ENCODE measurements at places on chromosomes 7 and 10. TPM values are rescaled to one million over a fixed set of nuclear protein-coding genes. Genes with fewer than 3 reads are reported as not detected.

The FOXI2 gene
- total RNA-seq, result 0.08 TPM

The CNOT4 gene
- 26.1 TPM for total RNA-seq

The UCN3 gene
- total RNA-seq, result not detected

The TMEM270 gene
- total RNA-seq, result not detected

The TMEM139 gene
- total RNA-seq, result 8.8 TPM

The TAS2R60 gene
- total RNA-seq, result not detected

The NUTM2E gene
- total RNA-seq, result not detected

The RBP3 gene
- total RNA-seq, result not detected

The GTF2IRD1 gene
- total RNA-seq, result 15.8 TPM

The GDF10 gene
- total RNA-seq, result 0.22 TPM

The PITX3 gene
- 0.85 TPM for total RNA-seq

DNA sequence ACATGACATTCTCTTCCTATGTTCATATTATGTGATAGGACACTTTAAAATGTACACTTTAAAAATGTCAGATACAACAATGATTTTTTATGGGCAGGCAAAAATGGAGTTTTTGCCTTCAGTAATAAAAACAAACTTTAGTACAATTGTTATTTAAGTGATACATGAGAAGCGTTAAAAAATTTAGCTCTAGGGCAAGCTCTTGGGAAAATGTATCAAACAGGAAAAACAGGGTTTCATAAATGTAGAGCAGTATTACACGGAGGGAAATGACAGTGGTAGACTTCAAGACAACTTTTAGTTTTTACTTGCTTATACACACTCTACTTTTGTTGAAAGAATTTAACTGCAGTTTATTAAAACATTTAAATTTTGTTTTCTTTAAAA is 1.5 kb downstream of the FHIP2A start:
- no peaks in the 10 kb centered on the region for H3K36me3 ChIP-seq
- H3K27me3 ChIP-seq, result no peaks in the 10 kb centered on the region
- peak overlapping the region; percentile 85 for H3K4me3 ChIP-seq
- no peak for DNase-seq
- peaks cover 51% of the 10 kb centered on the region for H3K4me1 ChIP-seq
- peak overlapping the region; percentile 97 for H3K27ac ChIP-seq

GRCh38 chr10:30813872-30814481 is 184.4 kb upstream of the LYZL2 start:
- no peak overlapping the region for H3K4me3 ChIP-seq
- H3K36me3 ChIP-seq, result no peaks in the 10 kb centered on the region
- DNase-seq, result no peak
- peak overlapping the region; percentile 77 for H3K27ac ChIP-seq

DNA sequence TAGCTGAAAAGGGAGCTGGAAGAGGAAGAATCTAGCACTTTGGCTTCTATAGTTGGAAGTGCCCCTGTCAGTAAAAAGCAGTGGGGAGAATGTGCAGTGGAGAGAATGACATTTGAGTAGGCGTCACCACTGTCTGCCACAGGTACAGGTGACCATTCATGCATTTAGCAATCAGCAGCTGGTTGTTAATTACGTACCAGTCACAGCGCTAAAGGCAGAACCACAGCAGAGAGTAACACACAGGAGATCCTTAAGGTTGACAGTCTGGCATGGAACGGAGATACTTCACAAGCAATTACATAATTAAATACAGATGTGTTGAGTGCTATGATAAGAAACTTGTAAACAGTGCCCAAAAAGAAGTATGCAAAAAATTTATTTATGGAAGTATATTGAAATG is 24.8 kb downstream of the C10orf67 start:
- H3K27ac ChIP-seq, result no peak overlapping the region
- no peaks in the 10 kb centered on the region for H3K36me3 ChIP-seq
- no peaks in the 10 kb centered on the region for H3K27me3 ChIP-seq

- peak overlapping the region; percentile 31 for H3K4me3 ChIP-seq
- H3K27me3 ChIP-seq, result peaks cover 63% of the 10 kb centered on the region
- H3K36me3 ChIP-seq, result no peaks in the 10 kb centered on the region
- H3K27ac ChIP-seq, result peak overlapping the region; percentile 30
Measured at GRCh38 chr10:129035052-129035827, 431.8 kb upstream of the MGMT start.

DNA sequence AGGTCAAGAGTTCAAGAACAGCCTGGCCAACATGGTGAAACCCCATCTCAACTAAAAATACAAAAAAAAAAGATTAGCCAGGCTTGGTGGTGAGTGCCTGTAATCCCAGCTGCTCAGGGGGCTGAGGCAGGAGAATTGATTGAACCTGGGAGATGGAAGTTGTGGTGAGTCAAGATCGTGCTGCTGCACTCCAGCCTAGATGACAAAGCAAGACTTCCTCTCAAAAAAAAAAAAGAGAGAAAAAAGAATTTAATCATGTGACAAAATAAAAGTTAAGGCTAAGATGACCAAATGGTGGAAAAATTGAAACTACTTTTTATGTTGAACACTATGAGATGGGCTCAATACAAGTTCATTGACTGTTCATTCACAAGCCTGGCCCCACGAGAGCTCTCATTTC is 141.1 kb upstream of the WDR11 start:
- H3K27ac ChIP-seq, result no peak overlapping the region
- no peak overlapping the region for H3K4me3 ChIP-seq
- no peaks in the 10 kb centered on the region for H3K36me3 ChIP-seq
- H3K27me3 ChIP-seq, result peaks cover 31% of the 10 kb centered on the region
- H3K4me1 ChIP-seq, result no peaks in the 10 kb centered on the region

DNA sequence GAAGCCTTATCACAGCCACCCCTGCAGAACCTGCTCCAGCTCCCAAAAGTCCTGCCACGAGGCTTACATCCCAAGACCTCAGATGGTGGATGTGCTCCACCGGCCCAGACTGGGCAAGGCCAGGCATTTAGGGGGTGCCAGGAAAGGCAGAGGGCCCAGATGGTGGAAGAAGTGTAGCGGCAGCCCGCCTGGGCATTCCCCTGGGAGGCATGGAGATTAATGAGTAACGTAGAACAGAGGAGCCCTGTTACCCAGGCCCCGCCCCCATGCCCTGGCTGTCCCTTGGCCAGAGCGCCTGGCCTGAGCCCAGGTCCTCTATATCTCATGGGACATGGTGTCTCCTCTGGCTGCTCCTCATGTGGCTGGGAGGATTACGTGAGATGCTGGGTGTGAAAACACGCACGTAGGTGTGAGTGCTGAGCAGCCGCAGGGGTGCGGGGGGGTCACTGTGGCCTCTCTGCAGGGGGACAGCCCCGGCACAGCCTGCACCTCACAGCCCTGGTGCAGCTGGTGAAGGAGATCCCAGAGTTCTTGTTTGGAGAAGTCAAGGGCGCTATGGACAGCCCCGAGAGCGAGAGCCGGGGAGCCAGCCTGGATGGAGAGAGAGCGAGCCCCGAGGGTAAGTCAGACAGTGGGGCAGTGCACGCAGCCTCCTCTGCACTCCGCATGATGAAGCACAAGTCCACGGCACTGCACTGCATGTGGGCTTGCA is 52.9 kb downstream of the ZNF467 start:
- no peaks in the 10 kb centered on the region for H3K27me3 ChIP-seq
- peak overlapping the region; percentile 92 for H3K27ac ChIP-seq
- peak; percentile 90 for DNase-seq
- peaks cover 59% of the 10 kb centered on the region for H3K4me1 ChIP-seq

GRCh38 chr10:127922675-127923366 is 15.9 kb downstream of the PTPRE start:
- peaks cover 85% of the 10 kb centered on the region for H3K4me1 ChIP-seq
- DNase-seq, result peak; percentile 80
- H3K27me3 ChIP-seq, result no peaks in the 10 kb centered on the region
- H3K4me3 ChIP-seq, result no peak overlapping the region
- peak overlapping the region; percentile 86 for H3K27ac ChIP-seq

DNA sequence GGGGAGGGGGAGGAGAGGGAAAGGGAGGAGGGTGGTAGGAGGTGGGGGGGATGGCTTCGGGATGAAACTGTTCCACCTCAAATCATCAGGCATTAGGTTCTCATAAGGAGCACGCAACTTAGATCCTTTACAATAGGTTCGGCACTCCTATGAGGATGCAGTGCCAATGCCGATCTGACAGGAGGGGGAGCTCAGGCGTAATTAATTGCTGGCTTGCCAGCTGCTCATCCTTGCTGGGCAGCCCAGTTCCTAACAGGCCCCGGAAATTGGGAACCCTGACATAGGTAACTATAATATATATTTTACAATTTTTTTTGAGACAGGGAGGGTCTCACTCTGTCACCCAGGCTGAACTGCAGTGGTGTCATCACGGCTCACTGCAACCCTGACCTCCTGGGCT is 118.8 kb upstream of the SFMBT2 start:
- no peak overlapping the region for H3K27ac ChIP-seq
- H3K4me1 ChIP-seq, result no peaks in the 10 kb centered on the region
- DNase-seq, result no peak
- H3K36me3 ChIP-seq, result no peaks in the 10 kb centered on the region
- H3K4me3 ChIP-seq, result no peak overlapping the region

GRCh38 chr10:3186368-3186767 is 13.8 kb upstream of the PITRM1 start:
- H3K4me1 ChIP-seq, result no peaks in the 10 kb centered on the region
- H3K36me3 ChIP-seq, result no peaks in the 10 kb centered on the region
- DNase-seq, result no peak
- H3K27ac ChIP-seq, result no peak overlapping the region
- no peak overlapping the region for H3K4me3 ChIP-seq

DNA sequence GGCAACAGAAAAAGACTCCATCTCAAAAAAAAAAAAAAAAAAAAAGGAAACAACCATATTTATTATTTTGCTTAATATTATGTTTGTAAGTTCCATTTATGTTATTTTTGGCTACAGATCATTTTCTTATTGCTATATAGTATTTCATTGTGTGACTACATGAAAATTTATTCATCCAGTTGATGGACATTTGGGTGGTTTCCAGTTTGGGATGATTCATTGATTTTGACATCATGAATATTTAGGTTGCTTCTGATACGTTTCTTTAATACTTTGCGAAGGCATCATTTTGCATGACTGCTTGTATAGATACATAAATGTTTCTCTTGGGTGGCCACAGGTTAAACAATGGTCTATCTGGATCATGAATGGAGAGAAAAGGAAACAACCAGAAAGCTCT is 2.0 kb upstream of the NPSR1 start:
- H3K4me1 ChIP-seq, result peaks cover 12% of the 10 kb centered on the region
- H3K27me3 ChIP-seq, result no peaks in the 10 kb centered on the region
- H3K4me3 ChIP-seq, result no peak overlapping the region
- no peaks in the 10 kb centered on the region for H3K36me3 ChIP-seq

- H3K4me3 ChIP-seq, result no peak overlapping the region
- no peaks in the 10 kb centered on the region for H3K27me3 ChIP-seq
Measured at GRCh38 chr10:97690133-97690532, 3.1 kb upstream of the AVPI1 start.

- no peak overlapping the region for H3K4me3 ChIP-seq
- no peaks in the 10 kb centered on the region for H3K27me3 ChIP-seq
- peaks cover 30% of the 10 kb centered on the region for H3K36me3 ChIP-seq
- H3K4me1 ChIP-seq, result no peaks in the 10 kb centered on the region
Measured at GRCh38 chr7:138865843-138866242, 67.8 kb upstream of the ATP6V0A4 start.

GRCh38 chr10:118729641-118730258 is 25.0 kb downstream of the CACUL1 start:
- peaks cover 5% of the 10 kb centered on the region for H3K36me3 ChIP-seq
- peak overlapping the region; percentile 54 for H3K27ac ChIP-seq
- no peak overlapping the region for H3K4me3 ChIP-seq
- no peak for DNase-seq
- no peaks in the 10 kb centered on the region for H3K27me3 ChIP-seq

DNA sequence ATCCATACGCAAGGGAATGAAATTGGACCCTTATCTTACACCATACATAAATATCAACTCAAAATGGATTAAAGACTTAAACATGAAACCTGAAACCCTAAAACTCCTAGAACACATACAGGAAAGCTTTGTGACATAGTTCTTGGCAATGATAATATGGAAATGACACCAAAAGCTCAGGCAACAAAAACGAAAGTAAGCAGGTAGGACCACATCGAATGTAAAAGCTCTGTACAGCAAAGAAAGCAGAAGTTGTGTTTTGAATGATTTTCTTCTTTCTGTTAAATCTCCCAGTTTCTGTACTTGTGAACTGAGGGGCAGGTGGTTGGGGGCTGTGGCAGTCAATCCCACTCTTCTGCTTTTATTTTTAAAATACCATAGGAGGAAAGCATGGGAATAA is 368.4 kb upstream of the PODXL start:
- no peaks in the 10 kb centered on the region for H3K36me3 ChIP-seq
- peaks cover 61% of the 10 kb centered on the region for H3K27me3 ChIP-seq
- H3K4me3 ChIP-seq, result no peak overlapping the region
- H3K4me1 ChIP-seq, result no peaks in the 10 kb centered on the region

DNA sequence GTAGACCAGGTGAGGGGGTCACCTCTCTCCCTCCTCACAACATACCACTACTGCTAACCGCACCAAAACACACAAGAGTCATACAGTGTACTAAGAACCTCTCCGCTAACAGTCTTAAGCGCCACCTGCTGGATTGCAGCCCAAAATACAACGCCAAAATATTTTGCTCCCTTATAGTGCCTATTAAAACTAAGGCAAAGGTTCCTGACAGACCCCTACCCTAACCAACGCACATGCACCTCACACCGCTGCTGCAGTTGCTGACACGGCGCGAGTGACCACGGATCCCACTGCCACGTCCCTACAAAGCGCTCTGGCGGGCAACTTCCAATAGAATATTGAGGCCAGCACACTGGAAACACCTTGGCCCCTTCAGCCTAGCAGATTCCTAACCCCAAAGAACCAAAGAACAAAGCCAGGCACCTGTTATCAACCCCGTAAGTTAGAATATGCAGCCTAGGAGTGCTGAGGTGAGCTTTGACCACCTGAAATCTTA is 563.6 kb upstream of the SEMA3D start:
- DNase-seq, result no peak
- no peak overlapping the region for H3K4me3 ChIP-seq
- H3K27ac ChIP-seq, result no peak overlapping the region
- H3K27me3 ChIP-seq, result no peaks in the 10 kb centered on the region

DNA sequence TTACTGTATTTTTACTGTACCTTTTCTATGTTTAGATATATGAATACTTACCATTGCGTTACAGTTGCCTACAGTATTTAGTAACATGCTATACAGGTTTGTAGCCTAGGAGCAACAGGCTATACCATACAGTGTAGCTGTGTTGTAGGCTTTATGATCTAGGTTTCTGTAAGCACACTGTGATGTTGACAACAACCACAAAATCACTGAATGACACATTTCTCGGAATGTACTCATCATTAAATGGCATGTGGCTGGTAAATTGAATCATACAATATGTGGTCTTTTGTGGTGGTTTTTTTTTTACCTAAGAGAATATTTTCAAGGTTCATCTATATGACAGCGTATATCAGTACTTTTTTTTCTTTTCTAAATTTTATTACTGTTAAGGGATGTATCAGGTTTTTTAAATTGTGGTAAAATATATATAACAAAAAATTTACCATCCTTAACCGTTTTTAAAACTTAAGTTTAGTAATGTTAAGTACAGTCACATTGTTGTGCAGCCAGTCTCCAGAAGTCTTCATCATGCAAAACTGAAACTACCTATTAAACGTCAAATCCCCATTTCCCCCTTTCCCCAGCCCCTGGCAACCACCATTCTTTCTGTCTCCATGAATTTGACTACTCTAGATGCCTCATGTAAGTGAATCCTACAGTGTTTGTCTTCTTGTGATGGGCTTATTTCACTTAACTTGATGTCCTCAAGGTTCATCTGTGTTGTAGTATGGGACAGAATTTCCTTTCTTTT is 21.5 kb downstream of the BTAF1 start:
- H3K4me1 ChIP-seq, result no peaks in the 10 kb centered on the region
- DNase-seq, result no peak
- no peaks in the 10 kb centered on the region for H3K27me3 ChIP-seq

- H3K27ac ChIP-seq, result peak overlapping the region; percentile 85
- H3K4me1 ChIP-seq, result peaks cover 43% of the 10 kb centered on the region
- no peaks in the 10 kb centered on the region for H3K27me3 ChIP-seq
- H3K36me3 ChIP-seq, result peaks cover 3% of the 10 kb centered on the region
- no peak for DNase-seq
Measured at GRCh38 chr7:601036-601594, 81.5 kb upstream of the PDGFA start.

GRCh38 chr7:131212114-131212513 is 115.6 kb upstream of the MKLN1 start:
- H3K4me1 ChIP-seq, result peaks cover 10% of the 10 kb centered on the region
- H3K27me3 ChIP-seq, result no peaks in the 10 kb centered on the region
- DNase-seq, result no peak

Data from left ventricle myocardium inferior (tissue), 1 donor.